ENCODE measurements at places on chromosomes 11 and 22. TPM values are rescaled to one million over a fixed set of nuclear protein-coding genes. Genes with fewer than 3 reads are reported as not detected.

DNA sequence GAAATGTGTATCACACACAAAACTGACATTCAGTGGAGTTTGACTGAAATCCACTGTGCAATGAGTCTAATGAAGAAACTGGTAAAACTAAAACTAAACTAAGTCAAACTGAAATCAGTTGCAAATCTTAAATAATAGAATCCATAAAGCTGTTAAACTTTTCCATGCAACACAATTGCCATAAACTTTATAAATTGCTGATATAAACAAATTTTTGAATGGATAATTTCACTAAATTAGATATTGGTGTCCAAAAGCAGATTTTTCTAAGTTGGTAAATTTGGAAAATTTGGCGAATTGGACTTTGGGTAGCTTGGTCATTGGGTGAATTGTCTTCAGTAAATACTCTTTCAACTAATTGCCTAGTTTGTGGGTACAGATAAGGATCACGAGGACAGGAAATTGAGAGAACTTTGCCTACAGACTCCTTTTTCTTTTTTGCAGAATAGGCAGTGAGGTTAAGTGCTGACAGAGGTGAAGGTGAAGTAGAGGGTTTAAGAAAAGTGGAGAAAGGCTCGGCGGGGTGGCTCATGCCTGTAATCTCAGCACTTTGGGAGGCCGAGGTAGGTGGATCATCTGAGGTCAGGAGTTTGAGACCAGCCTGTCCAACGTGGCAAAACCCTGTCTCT, 12.8 kb downstream of the MRPL17 start:
- DNase-seq = no peak

GRCh38 chr11:76330651-76331050, 50.3 kb downstream of the THAP12 start:
- no peak for DNase-seq

DNA sequence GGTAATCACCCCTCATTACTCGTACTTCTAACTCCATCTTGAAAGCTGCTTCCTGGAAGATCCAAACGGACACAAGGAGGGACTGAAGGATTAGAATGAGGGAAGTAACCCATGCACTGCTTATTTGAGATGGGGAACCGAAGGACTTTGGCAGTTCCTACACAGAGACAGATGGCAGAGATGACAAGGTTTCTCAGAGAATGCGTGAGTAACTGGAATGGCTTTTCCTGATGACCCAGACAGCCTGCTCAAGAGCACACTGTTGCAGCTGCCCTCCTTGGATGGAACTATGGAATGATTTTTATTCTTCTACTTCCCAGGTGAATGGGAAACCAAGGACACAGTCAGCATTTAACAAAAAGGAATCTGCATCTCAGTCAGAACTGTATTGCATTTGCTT, 7.3 kb downstream of the KCNJ11 start:
- DNase-seq = no peak

DNA sequence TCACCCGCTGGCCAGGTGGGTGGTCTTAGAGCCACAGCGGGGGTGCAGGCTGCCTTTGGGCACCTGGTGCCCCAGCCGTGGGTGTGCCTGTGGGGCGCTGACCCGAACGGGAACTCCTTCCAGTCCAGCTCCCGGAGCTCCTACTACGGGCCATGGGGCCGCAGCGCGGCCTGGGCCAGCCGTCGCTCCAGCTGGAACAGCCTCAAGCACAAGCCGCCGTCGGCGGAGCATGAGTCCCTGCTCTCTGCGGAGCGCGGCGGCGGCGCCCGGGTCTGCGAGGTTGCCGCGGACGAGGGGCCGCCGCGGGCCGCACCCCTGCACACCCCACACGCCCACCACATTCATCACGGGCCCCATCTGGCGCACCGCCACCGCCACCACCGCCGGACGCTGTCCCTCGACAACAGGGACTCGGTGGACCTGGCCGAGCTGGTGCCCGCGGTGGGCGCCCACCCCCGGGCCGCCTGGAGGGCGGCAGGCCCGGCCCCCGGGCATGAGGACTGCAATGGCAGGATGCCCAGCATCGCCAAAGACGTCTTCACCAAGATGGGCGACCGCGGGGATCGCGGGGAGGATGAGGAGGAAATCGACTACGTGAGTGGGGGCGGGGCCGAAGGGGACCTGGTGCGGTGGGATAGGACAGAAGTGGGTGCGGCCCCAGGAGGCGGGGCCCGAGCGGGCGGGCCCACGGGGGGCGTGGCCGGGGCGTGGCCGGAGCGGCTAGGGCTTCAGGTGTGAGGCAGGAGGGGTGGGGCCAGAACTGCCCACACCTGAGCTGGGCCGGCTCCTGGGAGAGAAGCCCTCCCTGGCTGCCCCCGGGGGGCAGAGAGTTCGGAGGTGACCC, 91.5 kb downstream of the CACNA1I start:
- no peak for DNase-seq

- DNase-seq = no peak
These were observed 71.4 kb upstream of the B3GNT6 start for GRCh38 chr11:76962583-76963416.

DNA sequence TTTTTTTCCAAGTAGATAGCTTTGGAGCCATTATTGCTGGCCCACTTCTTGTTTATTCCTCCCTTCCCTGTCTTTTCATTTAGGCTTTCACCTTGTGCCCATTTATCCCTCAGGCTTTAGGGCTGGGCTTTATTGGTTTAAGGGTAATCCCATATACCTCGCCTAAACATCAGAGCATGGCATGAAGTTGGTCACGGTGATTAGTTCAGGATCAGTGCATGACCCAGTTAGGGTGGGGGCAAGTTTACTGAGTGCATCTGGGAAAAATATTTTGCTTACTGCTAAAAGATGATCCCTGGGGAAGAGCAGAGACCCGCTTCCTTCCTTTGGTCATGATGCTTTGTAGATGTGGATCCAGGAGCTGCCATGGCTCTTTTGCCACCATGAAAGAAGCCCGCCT, 153.3 kb upstream of the NECTIN1 start:
- DNase-seq = no peak

DNA sequence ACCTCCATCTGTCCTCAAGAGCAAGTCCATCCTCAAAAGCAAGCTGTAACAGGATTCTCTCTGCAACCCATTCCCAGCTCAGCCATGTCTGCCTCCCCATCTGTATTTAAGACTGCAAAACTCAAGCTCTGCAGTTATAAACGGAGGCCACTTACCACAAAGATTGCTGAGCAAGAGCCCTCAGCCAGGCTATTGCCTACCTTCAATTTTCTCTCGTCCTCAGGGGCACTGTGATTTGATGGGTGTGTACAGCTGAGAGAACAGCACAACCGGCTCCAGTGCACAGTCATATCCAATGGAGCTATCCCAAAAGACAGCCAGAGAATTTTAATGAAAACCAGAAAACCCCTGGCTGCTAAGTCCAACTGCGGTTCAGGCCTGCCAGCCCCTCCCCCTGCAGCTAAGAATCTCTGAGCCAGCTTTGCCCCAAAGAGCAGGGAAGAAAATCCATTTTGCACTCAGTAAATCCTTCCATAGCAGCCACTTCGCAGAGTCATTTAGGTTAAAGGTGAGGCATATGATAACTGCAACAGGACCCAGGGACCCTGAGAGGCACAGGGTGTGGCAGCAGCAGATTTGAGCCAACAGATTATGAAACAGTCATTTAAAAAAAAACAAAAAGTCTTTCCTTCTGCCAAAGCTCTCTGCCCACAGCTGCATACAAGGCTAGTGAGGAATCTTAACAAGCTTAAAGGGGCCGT, 37.6 kb downstream of the RAB30 start:
- no peak for DNase-seq

DNA sequence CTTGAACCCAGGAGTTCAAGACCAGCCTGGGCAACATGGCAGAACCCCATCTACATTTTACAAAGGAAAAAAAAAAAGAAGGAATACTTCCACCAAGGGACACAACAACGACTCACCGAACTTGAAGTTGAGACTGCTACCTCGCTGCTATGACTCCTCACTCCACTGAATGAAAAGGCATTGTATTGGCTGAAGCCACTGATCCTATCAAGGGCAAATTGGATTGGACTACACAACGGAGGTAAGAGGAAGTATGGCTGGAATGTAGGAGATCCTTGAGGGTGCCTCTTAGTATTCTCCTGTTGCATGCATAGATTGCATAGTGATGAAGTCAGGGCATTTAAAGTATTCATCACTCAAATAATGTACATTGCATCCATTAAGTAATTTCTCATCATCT, 97.9 kb downstream of the CWF19L2 start:
- no peak for DNase-seq

- no peak for DNase-seq
These were observed 1850.2 kb upstream of the RAG2 start for GRCh38 chr11:38448284-38448683.

- DNase-seq = no peak
These were observed 34.1 kb downstream of the RSPH14 start for GRCh38 chr22:23107487-23108248.

DNA sequence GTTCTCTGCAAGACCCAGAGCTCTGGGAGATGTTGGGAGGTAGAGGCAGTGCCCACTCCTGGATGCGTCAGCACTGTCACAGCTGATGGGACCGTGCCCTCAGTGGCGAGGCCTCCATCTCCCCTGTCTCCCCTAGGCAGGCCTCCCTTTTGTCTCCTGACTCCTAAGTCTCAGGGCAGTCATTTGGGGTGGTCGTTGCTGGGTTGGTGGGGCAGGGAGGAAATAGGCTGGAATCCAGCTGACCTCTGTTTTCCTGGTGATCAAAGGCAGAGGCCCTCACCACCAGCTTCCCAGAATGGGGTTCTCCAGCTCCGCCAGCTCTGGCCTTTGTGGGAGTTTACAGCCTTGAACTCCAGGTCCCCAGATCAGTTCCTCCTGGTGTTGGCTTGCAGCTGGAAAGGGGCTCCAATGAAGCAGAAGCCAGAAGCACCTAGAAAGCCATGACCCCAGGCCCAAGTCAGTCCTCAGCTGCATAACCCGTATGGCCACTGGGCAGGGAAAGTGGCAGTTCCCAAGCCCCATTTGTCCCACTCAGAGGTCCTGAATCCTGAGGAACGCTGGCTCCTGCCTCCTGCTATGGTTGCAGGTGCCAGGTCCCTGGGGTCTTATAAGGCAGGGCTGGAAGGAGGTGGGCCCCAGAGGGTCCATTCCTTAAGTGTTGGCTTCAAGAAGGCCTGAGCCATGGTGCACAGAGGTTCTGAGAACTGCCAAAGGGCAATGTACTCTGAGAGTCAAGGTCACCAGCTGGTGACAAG, 7.3 kb upstream of the FXYD2 start:
- no peak for DNase-seq

DNA sequence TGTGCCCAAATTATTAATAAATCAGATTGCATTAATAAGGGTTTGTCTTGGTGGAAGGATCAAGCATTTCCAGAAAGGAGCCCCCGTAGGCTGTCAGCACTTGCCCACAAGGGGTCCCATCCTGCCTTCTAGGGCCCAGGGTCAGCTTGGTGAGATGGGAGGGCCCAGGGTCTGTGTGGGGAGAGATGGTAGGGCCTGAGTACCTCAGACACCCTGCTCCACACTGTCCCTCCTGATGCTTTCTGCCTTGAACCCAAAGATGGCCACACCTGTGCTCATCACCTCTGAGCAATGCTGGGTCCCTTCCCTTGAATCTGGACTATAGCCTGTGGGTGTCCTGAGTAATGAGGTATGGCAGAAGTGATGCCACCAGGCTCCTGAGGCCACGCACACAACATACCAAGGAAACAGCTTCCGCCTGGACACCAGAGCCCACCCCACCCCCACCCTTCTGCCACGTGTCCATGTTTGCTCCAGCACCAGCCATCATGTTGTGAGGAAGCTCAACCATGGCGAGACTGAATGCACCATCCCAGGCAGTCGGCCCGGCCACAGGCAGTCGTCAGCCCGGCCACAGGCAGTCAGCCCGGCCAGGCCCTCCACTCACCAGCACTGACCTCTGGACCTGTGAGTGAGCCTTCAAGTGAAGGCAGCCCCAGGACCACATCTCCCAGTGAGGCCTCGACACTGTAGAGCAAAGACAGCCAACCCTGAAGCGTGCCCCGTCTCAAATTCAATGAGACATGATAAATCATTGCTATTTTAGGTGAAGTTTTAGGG, 6.8 kb downstream of the BET1L start:
- no peak for DNase-seq

GRCh38 chr11:82384308-82384707, 349.4 kb downstream of the FAM181B start:
- DNase-seq = no peak

DNA sequence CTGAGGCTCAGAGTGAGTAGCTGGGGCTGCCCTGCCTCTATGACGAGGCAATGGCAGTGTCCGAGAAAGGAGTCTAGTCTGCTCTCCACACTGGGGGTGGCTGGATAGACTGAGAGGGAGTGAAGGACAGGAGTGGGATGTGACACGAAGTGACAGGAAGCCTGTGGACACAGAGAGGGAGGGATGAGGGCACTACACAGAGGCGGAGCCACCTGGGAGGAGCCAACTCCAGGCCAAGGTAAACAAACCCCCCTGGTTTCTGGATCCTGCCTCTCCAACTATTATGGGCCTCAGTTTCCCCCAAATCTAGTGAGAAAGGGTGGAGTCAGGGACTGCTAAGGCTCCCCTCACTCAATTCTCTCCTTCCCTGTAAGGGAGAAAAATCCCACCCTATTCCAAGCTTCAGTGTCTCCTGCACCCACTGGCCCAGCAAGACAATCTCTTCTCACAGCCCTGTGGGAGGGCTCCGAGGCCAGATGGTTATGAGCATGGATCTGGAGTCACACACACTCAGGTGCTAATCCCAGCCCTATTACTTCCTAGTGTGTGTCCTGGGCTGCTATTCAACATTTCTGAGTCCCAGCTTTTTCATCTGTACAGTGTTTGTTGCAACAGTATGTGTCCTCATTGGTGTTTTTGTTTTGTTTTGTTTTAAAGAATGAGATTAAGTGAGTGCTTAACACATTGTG, 24.9 kb downstream of the ASPHD2 start:
- no peak for DNase-seq

GRCh38 chr11:124276081-124276480, 19.9 kb downstream of the OR8G5 start:
- DNase-seq = no peak

DNA sequence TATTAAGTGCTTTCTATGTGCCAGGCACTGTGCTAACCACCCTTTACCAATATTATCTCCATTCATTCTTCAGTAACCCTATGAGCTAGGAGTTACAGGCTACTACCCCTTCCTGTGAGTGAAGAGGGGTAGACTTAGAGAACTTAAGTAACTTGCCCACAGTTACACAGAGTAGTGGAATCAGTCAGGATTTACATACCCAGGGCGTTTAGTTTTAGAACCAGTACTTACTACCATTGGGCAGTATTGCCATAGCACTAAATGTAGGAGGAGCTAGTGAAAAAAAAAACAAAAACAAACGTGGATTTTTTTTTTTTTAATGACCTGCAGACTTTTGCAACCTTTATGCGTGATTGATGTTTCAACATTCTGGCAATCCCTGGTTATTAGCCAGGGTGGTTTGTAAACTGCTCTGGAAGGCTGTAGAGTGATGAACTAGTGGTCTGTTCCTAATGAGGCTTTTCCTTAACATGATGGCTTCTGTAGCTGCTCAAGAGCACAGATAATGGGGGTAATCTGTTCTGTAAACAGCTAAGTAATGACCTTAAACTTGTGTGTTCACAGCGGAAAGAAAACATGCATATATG, 11.4 kb downstream of the TBCEL start:
- no peak for DNase-seq

GRCh38 chr22:22810018-22810427, 77.6 kb upstream of the IGLL5 start:
- peak; percentile 77 for DNase-seq

- no peak for DNase-seq
These were observed 62.8 kb upstream of the BLID start for GRCh38 chr11:122178795-122179194.

Gene EHBP1L1
- total RNA-seq = 80.3 TPM

Gene NXPE1
- total RNA-seq = not detected

Gene LRRC32
- total RNA-seq = 25.3 TPM

Gene RPLP2
- 3,147 TPM for total RNA-seq

Gene CEP126
- total RNA-seq = 5.9 TPM

Gene SEZ6L
- not detected for total RNA-seq

Gene IGF2
- not detected for total RNA-seq

Gene C1QTNF5
- total RNA-seq = not detected

Gene C11orf86
- not detected for total RNA-seq

Gene TEX54
- total RNA-seq = not detected

Gene ACRV1
- total RNA-seq = not detected
